ENCODE measurements at places on chromosomes 4 and X.
A peak's percentile ranks its signal among the peaks of the same experiment; 100 is the strongest.

DNA sequence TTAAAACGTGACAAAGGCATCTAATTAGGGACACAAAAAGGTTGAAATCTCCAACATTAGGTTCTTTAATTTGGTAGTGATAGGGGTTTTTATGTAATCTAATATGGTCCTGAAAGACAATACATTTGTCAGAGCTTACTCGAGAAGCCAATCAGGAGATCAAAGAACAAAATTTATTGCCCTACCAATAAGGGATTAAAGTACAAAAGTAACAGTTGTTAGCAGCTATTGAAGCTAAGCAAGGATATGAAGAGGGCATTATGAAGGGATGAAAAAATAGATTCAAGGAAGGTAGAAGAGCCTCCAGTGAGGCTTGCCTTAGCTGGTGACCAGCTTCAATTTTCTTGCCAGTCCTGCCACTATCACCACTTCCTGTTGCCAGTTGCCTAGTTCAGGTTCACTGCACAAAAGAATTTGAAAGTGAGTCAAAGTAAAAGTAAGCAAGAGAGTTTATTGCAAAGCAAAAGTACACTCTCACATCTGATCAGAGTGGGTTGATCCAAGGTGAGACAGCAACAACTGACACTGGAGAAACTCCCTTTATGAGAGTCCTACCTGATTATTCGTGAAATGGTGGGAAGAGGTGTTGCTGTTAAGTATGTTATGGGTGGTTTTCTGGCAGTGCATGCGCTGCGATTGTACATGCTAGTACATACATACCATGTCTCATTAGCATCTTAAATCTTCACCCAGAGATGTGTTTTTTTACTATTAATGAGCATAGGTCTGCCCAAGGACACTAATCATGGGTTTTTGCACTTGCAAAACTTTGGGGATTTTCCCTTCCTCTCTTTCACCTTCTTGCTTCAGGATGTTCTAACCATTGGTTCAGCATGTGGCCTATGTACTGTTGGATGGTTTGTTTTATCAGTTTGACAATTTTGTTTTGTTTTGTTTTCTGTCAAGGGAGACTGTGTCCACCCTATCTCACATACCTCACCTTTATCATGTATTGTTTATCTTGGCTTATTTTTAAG lies 263.2 kb upstream of the ITM2A start:
- DNase-seq: no peak

DNA sequence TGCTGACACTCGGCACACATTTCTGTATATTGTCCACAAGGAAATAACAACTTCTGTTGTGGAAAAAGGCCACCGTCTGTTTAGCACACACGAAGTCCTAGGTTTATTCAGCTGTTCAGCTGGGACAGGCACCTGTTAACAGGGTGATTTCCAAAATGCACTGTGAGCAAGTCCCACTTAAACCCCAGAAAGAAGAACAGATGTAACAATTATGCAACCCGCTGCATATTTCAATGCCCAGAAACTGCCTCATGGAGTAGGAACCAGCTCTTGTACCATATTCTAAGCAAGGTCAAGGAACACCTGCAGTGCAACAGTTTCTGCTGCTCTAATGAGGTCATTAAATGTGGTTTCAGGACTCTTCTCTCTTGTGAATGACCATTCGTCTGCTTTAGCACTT lies 77.1 kb downstream of the GEMIN8 start:
- peak; percentile 22 for DNase-seq

DNA sequence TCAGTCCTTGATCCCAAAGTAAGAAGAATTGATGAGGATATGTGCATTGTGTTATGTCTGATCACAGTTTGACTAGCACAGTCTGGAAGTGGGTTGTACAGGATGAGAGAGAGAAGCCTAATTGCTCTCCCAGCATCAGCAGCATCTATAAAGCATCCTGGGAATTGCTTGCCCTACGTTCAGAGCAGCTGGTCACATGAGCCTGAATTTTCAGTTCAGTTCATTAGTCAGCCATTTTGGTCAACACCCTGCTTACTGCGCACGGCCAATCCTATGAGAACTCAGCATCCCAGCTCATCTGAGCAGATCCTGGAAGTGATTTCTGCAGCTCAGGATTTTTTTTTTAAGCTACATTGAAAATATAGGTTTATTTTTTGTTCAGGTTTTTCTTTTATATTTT lies at the start of gene RUFY3:
RUFY3 (plus strand) TSS at position 218 of the 400 bp plus-strand sequence. CDS start 610 bp downstream, outside the sequence.
- DNase-seq: peak; percentile 86

DNA sequence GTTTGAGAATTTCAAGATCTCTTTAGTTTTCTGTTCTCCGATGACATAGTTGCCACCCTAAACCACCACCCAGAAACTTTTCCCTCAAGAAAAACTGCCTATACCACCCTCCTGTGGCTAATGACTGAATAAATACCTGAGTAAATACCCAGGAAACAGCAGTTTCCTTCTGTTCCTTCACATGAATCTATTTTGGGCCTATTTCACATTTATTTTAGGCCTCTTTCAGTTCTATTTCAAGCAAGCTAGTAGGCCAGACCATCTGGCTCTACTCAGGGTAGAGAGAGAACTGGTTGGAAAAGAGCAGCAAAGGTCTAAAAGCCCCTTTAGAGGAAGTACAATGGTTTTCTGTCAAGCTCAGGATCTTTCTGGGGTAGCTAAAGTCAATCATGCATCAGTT lies 23.4 kb downstream of the ARHGEF9 start:
- no peak for DNase-seq

GRCh38 chrX:96883608-96884007 lies at the start of gene RPA4:
Gene RPA4 (plus strand): TSS chrX:96883908. CDS start chrX:96884311, 403 bp downstream.
- no peak for DNase-seq

- peak; percentile 63 for DNase-seq
Measured at GRCh38 chrX:40996886-40997530, 88.2 kb upstream of the USP9X start.

- DNase-seq: no peak
Measured at GRCh38 chr4:145177511-145177905, 2.9 kb downstream of the OTUD4 start.

GRCh38 chrX:85808217-85808616 lies 239.1 kb downstream of the CHM start:
- DNase-seq: no peak

GRCh38 chrX:77433001-77433400 lies 14.2 kb upstream of the FGF16 start:
- DNase-seq: no peak

All from retina (tissue), 1 donor.